ENCODE measurements at places on chromosomes 2 and 18.

DNA sequence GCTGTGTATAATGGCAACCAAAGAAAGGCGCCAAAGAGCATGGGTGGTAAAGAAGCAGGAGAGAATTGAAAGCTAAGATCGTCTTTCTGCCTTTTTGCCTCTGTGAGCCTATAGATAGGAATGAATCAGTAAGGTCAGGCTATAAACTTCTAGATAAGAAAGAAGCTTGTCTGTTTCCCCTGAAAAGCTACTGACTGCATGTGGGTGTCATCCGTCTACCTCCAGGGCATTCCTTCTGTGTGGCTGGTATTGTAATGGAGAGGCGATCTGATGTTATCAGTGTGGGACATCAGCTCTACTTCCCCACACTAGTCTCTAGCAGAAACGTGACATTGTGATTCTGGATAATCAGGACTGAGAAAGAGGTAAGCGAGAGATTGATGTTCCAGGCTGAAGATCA, 63.4 kb upstream of the PLA2R1 start:
- no peak for DNase-seq

GRCh38 chr2:218290316-218291261, 1.7 kb downstream of the TMBIM1 start:
- DNase-seq, result no peak

DNA sequence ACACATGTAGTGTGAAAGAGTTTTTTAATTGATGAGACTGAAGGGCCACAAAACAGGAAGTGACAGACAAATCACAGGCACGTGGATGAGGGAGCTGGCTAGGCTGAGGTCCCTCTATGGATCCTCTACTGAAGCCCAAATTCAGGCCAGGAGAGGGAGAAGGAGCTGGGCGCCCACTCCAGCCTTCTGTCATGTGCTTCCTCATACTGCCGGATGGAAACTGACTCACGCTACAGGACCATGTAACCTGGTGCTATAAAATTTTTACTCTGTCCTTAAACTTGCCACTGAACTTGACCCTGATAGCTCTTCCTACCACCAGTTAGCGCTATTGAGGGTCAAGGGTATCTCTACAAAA, 31.3 kb downstream of the PSTPIP2 start:
- DNase-seq, result no peak

- DNase-seq, result no peak
These were observed 715 bp upstream of the MEMO1 start for GRCh38 chr2:32011485-32011960.

DNA sequence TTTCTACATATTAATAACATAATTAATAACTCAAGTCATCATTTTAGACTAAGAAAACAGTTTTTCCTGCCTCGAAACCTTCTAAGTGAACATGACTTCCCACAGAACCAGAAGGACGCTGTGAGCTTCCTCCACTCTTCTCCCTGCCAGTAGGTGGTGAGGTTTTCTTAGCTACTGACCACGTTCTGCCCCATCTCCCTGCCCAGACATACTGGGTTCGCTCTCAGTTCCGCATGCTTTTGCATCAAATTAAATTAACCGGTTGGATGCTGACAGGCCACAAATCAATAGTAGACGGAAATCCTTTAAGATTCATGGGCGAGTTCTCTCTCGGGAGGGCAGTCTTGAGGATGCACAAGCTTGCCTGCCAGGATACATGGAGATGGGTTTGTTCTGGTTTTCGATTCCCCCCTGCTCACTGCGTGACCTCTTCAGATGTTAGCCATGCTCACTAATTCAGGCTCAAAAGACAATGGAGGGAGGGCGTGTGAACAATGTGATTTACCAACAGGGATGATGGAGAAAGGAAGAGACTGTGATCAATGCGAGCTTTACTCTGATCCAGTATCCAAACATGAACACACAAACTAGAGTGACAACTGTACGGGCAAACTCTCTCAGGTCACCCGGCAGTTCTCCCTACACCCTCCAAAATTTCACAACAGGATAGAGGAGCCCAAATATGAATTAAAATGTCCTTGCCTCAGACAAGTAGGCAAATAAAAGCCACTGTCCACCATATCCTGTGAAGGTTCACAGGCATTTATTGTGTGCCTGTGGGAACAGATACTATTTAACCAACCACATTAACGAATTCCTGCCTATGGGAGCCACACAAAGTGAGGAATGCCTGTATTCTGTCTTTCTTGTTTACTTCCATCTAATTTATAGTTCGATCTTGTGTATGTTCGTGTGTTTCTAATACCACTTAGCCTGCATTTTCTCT, 375.7 kb downstream of the EIPR1 start:
- peak; percentile 1 for DNase-seq

DNA sequence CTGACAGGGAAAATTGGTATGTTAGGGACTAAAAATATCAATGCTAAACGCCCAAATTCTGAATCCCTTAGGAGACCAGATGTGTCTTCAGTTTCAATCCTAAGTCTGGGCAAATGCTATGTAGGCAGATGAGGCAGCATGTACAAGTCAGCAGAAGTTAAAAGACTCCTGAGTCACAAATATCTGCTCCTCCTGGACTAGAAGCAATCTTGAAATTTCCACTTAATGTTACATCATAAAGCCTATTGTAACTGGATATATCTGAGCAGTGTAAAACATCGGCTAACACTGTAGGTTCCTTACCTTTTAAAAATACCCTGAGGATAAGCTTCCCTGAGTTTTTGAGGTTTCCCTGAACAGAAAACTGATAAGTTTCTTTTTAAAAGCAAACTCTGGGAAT, 1087.6 kb upstream of the PIK3C3 start:
- DNase-seq, result peak; percentile 90

DNA sequence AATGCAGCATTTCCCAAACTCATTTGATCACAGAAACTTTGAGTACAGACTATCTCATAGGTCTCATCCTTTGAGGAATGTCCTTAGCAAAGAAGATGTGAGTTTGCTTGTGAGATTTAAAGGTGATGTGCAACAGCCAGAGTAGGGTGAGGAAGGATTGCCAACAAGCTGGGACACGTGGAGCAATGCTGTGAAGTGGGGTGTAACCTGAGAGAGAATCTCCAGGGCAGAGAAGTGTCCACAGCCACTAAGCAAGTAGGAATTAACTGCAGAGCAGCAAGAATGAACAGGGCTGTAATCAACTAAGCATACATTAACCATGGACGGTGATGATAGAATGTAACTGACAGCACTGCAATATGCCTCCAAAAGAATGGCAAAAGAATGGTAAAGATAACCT, 469.9 kb upstream of the NRP2 start:
- no peak for DNase-seq

GRCh38 chr2:27185331-27186026, 26.4 kb upstream of the ATRAID start:
- peak; percentile 69 for DNase-seq

DNA sequence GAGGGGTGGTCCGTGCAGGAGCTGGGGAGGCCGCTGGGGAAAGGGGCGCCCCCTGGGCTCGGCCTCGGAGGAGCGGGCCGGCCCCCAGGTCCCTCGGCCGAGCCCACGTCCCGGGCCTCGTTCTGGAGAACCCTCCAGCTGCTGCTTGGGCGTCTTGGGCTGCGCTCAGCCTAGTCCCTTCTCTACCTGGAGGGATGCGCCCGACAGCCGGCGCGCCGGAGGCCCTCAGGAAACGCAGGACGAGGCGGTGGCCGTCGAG, 293 bp upstream of the D2HGDH start:
- no peak for DNase-seq

GRCh38 chr18:63306249-63306648, 13.3 kb downstream of the BCL2 start:
- no peak for DNase-seq

DNA sequence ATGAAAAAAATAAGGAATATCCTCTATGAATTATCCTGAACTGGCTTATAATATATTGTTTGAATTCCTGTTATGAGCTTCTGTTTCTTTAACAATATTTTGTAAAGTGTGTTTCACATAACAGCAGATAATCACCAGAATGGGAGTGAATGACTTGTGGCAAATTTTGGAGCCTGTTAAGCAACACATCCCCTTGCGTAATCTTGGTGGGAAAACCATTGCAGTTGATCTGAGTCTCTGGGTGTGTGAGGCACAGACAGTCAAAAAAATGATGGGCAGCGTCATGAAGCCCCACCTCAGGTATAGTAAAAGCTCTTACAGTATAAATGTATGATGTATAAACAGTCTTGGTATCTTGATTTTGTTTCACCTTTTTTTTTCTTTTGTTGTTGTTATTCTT, 5.9 kb downstream of the GEN1 start:
- DNase-seq, result peak; percentile 75

DNA sequence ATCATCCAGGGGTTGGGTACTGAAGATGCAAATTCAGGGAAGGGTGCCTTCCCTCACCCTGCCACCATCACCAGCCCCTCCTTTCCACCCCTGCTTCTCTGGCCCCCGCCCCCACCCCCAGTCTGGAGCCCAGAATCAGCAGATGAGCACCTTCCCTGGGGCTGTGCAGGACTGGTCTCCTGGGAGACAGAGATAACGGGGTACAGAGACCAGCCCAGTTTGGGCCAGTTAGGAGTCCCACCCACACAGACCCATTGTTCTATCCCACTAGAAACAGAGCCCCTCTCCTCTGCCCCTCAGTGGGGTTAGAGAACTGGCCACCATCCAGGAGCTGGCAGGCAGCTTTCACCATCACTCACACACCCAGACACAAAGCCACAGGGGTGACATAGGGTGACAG, 4.5 kb upstream of the CRYBA2 start:
- no peak for DNase-seq

GRCh38 chr2:225748609-225749008, 349.1 kb downstream of the NYAP2 start:
- peak; percentile 54 for DNase-seq

DNA sequence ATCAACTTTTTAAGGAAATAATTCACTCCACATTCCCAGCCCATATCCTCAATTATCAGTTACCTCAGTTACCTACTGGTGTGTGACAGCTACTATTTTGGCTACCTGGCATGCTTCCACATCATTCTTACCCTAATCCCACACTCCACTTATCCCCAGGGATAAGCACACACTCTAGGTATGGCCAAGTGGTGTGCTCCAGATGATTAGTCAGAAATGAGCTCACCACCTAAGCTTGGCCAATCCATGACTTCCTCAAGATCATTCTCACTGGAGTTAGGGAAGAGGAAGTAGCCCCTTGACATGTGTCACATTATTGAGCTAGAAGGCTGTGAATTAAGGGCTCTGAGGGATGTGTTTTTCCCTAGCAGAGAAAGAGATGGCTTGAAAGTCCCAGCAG, 20.9 kb upstream of the SMAD4 start:
- peak; percentile 7 for DNase-seq

GRCh38 chr2:10242451-10242850, 60.3 kb upstream of the HPCAL1 start:
- no peak for DNase-seq

- DNase-seq, result no peak
These were observed 26.5 kb downstream of the PSD4 start for GRCh38 chr2:113200236-113200635.

DNA sequence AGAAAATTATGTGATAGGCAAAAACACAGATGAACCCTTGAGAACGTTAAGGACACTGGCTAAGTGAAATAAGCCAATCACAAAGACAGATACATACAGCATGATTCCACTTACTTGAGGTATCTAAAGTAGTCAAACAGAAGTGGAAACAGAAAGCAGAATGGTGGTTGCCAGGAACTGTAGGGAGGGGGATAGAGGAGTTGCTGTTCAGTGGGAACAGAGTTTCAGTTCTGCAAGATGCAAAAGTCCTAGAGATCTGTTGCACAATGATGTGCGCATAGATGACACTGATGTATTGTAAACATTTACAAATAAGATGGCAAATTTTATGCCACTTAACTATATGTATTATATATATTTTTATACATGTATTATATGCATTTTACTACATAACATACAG, 59.7 kb downstream of the POLE4 start:
- no peak for DNase-seq

- DNase-seq, result no peak
These were observed 208.1 kb downstream of the IKZF2 start for GRCh38 chr2:212943351-212943750.

DNA sequence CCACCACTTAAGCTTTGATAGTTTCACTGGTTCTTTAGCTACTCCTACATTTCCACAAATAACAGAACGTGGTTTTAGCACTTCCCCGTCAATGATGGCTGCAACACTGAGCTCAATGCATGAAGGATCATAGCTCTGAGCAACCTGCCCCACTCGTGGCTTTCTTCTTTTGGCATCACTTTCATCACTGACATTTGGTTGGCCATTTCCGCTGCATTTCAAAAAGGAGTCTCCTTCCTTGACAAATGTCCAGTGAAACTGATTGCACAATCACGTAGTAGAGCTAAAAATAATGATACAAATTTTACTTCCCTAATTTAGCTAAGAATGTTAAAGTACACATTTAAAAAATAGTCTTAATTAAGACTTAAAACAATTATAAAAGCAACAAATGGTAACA, 205.2 kb upstream of the HDAC4 start:
- DNase-seq, result no peak

- peak; percentile 57 for DNase-seq
These were observed at the start of gene GBX2 for GRCh38 chr2:236168110-236169080. TSS of gene GBX2 (minus strand) at chr2:236168386. CDS start at chr2:236167971, 415 bp downstream.

DNA sequence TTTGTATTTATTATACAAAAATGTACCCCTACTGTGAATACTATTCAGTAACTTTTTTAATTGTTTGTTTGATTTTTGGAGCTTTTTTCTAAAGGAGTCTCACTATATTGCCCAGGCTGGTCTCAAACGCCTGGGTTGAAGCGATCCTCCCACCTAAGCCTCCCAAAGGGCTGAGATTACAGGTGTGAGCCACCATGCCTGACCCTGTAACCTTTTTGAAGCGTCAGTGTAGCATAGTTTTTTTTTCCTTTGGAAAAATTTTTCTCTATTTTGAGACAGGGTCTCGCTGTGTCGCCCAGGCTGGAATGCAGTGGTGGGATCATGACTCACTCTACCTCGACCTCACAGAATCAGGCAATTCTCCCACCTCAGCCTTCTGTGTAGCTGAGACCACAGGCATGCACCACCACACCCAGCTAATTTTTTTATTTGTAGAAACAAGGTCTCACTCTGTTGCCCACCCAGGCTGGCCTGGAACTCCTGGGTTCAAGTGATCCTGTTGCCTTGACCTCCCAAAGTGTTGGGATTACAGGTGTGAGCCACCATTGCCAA, 2.0 kb downstream of the GMCL1 start:
- no peak for DNase-seq
